D721Med (cell line): ENCODE measurements at places on chromosomes 11 and 22.

DNA sequence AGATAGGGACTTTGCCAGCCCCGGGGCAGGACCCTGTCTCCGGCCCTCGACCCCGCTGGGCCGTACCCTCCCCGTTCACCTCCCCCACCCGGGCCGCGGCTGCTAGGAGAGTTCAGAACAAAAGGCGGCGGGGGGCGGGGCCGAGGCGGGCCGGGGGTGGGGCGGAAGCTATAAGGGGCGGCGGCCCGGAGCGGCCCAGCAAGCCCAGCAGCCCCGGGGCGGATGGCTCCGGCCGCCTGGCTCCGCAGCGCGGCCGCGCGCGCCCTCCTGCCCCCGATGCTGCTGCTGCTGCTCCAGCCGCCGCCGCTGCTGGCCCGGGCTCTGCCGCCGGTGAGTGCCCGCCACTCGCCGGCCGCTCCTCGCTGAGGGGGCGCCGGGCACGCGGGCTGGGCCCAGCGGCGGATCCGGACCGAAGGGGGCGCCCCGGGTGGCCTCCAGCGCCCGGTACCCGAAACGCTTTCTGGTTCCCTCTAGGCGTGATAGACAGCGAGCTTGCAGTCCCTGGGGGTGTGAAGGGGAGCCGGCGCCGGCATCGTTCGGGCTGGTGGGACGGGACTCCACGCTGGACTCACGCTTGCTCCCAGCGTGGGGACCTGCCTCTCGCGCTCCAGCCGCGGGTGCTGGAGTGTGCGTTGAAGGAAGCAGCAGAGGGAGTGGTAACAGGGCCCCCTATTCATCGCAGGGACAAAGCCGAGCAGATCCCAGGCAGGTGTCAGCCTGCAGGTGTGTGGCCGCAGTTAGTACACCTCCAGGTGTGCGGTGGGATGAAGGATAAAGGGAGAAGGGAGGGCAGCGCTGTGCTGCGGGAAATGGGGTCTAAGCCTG, at the start of gene MMP11:
Gene MMP11, plus strand, starts transcription at position 201 of the 825 bp plus-strand sequence. Its CDS starts 22 bp downstream, at position 223.
- peak; percentile 76 for DNase-seq

- no peak for DNase-seq
Observed at GRCh38 chr11:123421589-123421988, 8.5 kb upstream of the GRAMD1B start.

DNA sequence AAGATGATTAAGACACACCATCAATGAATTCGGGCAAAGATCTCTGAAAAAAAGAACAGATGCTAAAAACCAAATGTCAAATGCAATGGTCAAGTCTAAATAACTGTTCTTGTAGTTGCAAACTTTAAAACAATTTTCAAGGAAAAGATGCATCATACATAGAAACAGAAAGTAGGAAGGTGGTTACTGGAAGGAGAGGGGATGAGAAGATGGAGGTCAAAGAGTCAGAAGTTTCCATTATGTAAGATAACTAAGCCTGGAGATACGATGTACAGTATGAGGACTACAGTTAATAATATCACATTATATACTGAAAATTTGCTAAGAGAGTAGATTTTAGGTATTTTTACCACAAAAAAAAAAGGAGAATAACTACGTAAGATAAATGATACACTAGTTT, 27.1 kb downstream of the CWF19L2 start:
- no peak for DNase-seq

DNA sequence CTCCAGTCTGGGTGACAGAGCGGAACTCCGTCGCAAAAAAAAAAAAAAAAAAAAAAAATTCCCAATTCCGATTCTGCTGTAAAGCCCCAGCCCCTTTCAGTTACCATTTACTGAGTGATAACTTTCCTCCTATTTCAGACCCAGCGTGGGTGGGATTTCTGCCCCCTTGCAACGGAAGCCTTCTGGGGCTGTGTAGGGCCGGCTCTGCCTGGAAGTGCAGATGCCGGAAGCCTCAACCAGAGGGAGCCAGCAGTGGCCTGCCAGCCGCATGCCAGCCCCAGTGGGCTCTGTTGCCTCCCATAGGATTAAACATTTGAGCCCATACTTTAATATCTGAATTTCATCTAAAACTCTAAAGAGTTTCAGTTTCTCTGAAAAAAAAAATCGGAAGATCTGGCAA, 60.0 kb upstream of the NUP50 start:
- no peak for DNase-seq

- no peak for DNase-seq
Observed at GRCh38 chr22:41565403-41566054, 4.7 kb downstream of the CSDC2 start.

DNA sequence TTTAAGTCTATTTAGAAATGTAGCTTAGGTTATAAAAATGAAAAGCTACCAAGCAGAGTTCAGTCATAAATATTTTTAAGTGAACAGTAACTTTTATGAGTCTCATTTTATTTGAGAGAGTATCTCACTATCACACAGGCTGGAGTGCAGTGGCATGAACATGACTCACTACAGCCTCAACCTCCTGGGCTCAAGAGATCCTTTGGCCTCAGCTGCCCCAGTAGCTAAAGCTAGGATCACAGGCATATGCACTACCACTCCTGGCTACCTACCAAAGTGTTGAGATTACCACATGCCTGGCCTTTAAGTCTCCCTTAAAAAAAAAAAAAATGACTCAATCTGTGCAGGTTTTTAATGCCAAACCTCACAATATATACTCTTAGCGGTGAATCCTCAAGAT, 34.7 kb upstream of the CLNS1A start:
- no peak for DNase-seq

GRCh38 chr11:125902277-125902926, 604 bp downstream of the PUS3 start:
- DNase-seq = no peak

- DNase-seq = no peak
Observed at GRCh38 chr11:65944191-65944590, 1.1 kb upstream of the TSGA10IP start.

DNA sequence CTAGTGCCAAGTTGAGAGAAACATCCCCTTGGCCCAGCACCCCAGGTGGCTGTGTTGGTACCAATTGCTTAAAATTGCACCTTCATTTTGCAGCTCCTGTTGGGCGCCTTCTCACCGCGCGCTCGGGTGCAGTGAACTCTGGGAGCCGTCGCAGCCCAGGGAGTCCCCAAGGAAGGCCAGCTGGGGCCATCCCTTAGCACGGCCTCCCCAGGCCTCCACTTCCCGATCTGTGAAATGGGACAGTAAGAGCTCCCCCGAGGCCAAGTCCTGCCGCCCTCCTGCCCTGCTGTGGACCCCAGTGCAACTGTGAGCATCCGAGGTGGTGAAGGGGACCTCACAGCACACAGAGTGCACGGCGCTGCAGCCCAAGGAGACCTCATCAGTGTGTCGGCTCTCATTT, 1234.1 kb downstream of the BRD1 start:
- no peak for DNase-seq
